Activated effector memory CD4-positive, alpha-beta T cell treated with anti-CD3 and anti-CD28 coated beads, Interleukin-2, amount 50 U/mL, for 16 hours (primary cell): ENCODE measurements at places on chromosomes 5 and 9.

DNA sequence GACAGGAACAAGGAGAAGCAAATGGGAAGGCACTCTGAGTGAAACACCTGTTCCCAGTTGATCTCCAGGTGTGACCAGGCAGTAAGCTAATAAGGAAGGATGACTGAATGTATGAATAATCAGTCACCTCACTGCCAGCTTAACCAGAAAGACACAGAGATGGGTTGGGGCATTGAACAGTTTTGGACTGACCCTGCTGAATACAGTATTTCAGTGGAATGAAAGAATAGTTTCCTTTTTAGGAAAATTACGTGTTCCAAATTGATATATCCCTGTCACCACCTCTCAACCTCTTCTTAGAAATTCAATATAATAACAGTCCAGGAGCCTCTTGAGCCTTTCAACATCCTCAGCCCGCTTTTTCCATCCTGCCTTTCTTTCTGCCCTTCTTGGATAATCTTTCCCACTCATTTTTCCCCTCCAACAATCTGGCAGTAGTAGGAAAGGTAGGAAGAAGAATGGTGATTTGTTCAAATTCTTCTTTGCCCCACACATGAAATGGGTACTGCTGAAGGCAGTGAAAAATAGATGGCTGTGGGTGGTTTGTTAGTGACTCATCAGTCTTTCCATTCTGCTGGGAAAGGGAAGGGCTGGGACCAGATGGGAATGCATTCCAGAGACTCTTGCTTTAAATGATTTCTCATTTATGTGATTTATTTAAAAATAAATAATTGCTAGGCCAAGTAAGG lies 117.9 kb downstream of the ZSWIM6 start:
- no peak for DNase-seq

GRCh38 chr5:133602835-133603380 lies 9.4 kb downstream of the FSTL4 start:
- DNase-seq: no peak

DNA sequence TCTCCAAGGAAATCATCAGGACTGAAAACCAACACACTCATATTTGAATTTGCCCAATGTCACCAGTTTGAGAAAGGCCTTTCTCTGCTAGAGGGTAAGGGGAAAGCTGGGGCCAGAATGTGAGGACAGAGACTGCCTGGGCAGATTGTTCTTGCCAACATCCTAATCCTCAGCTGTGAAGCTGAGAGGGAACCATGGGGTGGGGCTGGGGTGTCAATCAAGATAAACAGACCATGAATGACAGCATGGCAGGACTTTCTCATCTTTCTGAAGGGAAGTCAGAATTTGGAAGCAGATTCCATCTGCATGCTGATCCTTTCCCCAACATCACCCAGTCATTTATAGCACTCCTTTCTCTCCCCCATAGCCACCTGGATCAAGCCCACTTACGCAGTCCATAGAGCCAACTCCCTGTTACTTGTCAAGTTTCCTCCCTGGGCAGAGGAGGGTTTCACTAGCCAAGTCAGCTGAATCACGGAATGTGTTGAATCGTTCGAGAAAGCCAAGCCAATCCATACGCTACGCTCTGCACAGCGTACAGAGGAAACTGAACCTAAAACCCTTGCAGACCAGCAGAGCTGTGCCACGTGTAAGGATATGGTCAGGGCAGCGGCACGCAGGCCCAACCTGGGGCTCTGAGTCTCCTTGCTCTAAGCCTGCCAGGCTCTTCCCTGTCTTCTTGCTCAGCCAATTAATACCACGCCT lies 14.9 kb downstream of the GLDC start:
- no peak for DNase-seq

GRCh38 chr5:35853631-35854030 lies 3.1 kb upstream of the IL7R start:
- peak; percentile 88 for DNase-seq

- DNase-seq: peak; percentile 80
Measured at GRCh38 chr9:97853844-97854695, 1.0 kb downstream of the FOXE1 start.

DNA sequence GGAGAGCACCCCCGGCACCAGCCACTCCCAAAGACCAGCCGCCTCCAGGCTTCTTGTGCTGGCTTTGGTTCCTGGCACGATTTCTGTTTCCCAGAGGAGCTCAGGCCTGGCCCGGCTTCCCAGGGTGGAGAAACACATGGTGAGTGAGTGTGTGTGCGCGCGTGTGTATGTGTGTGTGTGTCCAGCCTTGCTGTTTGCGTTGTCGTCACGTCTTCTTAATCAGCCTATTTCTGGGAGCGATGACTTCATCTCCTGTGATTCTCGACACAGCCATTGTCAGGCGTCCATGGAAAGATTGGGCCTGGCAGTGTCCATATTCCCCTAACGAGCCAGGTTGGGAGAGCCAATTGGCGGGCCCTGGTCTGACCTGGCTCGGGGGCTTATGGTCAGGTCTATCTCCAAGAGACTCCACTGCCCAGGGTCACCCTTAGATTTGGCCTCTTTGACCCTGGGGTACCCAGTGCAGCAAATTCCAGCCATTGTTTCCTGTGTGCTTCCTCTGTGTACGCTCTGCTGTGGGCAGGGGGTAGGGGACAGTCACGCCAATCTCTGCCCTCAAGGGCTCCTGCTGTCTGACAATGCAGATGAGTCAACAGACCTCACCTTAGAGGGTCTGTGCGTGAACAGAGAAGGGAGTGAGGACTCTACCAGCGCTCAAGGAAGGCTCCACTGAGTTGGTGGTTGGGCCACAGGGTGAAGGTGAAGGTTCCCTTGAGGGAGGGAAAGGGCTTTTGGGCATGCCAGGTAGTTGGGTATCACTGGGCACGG lies 73.8 kb downstream of the DAB2IP start:
- DNase-seq: no peak

- DNase-seq: no peak
Measured at GRCh38 chr9:19180991-19181390, 49.5 kb upstream of the DENND4C start.

DNA sequence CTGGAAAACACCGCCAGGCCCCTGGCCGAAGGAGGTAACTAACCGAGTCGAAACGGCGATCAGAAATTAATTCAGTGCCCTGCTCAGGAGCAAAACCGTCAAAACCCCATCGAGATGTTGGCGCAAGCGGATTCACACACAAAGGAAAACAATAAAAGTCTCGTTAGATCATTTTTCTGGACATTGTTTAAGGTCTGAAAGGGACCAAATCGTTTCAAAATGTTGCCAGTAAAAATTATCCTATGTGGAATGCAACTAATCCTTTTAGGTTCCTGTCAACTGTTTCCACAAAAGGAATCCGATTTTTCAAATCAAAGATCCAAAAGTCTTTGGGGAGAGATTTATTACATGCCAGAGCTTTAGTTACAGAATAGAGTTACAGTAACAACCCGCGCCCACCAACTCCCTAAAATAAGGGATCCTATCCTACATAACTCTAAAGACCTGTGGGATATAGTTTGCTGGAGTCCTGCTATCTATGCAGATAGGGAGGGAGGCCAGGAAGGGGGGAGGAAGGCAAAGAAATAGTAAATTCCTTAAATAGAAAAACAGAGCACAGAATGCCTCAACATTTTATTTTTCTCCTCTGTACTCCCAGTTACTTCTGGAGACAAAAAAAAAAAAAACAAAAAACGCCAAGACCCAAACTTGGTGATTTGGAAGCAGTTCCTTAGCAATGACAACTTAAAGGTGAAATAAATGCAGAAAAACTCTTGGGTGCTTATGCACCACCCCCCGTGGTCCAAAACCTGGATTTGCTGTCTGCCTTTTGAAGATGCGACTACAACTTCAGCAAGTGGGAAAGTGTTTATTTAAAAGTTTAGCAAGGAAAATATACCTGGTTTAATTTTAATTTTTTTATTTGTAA lies 10.6 kb downstream of the FOXD1 start:
- DNase-seq: no peak
